ENCODE measurements at places on chromosomes 1 and 21. TPM values are rescaled to one million over a fixed set of nuclear protein-coding genes. Genes with fewer than 3 reads are reported as not detected.

- DNase-seq = no peak
Observed at GRCh38 chr1:61294930-61295329, 212.6 kb downstream of the NFIA start.

GRCh38 chr1:38063616-38064015 is 17.0 kb upstream of the POU3F1 start:
- DNase-seq = no peak

- DNase-seq = no peak
Observed at GRCh38 chr21:45020629-45021427, 53.6 kb upstream of the ADARB1 start.

DNA sequence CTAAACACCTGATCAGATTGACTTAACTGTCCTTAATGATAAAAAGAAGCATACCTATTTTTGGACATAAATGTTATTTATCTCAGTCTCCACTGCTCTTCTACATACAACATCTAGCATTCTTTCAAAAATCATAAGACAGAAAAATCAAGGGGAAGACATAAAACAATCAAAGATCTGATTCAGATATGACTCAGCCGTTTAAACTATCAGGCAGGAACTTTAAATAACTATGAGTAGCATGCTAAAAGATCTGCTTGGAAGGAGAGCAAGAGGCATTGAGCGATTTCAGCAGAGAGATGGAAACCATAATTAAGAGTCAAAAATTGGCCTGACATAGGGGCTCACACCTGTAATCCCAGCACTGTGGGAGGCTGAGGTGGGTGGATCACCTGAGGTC is 27.2 kb upstream of the SLC22A15 start:
- no peak for DNase-seq

GRCh38 chr1:10733474-10734366 is 62.7 kb downstream of the CASZ1 start:
- DNase-seq = no peak

GRCh38 chr1:95622609-95623008 is 388.6 kb downstream of the RWDD3 start:
- no peak for DNase-seq

DNA sequence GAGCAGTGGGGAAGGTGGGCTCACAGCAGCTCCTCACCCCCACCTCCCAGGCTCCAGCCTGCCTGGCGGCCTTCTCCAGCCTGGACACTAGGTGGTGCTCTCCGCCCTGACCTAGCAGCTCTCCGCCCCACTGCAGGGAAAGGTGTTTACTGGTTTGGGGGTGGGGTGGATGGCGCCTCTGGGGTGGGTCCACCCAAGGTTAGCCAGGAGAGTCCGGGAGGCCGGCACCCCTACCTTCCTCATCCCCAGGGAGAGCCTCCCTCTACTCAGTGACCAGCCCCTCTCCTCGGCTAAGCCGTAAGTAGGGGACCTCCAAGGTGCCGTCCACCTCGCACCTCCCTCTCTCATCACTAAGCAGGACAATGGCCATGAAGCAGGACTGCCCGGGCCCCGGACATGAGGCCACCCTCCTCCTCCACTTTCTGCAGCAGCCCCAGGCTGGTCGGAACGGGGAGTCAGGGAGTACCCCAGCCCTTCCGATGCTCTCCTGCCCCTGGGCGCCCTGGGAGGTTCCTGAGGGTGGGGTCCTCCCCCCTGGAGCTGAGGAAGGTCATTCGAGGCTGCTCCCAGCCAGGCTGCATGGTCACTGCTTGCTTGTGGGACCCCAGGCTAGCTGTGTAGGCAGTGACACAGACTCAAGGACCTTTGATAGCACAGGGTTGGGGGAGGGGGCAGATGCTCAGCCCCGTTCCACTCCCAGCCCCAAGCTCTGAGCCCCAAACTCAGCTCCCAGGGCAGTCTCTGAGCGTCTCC is 101.4 kb upstream of the VAMP3 start:
- peak; percentile 66 for DNase-seq

DNA sequence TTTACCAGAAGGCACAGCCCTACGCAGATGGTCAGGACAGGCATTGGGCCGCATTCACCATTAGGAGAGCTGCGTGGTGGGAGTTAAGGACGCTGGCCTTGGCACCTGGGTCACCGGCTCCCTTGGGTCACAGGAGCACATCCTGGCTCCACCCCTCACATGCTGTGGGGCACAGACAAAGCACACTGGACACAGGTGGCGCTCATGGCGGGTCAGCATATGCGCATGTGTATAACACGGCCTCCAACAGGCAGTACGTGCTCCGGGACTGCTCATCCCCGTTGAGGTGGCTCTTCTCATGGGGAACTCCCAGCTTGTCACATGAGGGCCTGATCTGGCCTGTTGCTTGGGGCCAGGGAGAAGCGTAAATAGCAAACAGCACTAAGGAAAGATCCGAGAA is 25.0 kb downstream of the PGBD5 start:
- DNase-seq = no peak

DNA sequence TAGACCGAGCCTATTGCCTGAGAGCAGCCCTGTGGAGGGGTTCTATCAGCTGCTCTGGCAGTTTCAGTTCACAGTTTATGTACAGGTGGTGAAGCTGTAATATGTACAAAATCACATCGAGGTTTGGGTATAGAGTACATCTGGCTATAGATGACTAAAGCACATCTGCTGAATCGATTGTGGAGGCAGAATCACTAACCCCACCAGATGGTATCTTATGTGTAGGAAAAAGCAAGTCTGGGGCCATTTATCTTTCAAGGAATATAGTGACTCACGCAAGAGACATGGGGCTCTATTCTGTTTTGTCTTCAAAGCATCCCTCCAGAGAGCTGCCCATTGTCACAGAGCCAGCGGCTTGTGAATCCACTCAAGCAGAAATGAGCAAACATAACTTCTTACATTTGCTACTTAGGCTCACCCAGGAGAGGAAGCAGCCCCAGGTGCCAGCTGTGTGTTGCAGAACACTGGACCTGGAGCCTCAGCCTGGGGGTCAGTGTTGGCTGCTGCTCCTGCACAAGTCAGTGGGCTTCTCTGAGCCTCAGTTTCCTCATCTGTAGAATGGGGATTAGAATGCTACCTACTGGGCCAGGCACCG is 21.3 kb downstream of the MIIP start:
- DNase-seq = no peak

- DNase-seq = peak; percentile 62
Observed at GRCh38 chr21:17688912-17689874, 76.5 kb upstream of the BTG3 start.

GRCh38 chr1:95183952-95184351 is 50.1 kb upstream of the RWDD3 start:
- DNase-seq = no peak

DNA sequence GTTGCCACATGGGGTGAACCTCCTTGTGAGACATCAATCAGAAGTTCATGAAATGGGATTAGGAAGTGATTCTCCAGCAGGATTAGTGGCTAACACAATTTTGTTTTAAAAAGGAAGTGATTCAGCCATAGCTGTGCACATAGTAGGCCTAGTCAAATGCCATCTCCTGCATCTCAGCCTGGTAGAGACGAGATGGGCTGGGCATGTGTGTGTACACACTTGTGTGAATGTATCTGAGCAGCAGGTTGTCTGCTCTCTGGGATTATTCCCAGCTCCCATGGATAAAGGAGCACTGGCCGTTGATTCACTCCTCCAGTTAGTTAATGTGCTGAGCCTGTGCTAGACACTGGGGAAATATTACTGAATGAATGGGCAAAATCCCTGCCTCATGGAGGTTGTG is 2.0 kb downstream of the FOXE3 start:
- no peak for DNase-seq

- DNase-seq = no peak
Observed at GRCh38 chr1:168134132-168134531, 2.6 kb downstream of the GPR161 start.

GRCh38 chr1:203124546-203125317 is 2.8 kb upstream of the ADORA1 start:
- no peak for DNase-seq

DNA sequence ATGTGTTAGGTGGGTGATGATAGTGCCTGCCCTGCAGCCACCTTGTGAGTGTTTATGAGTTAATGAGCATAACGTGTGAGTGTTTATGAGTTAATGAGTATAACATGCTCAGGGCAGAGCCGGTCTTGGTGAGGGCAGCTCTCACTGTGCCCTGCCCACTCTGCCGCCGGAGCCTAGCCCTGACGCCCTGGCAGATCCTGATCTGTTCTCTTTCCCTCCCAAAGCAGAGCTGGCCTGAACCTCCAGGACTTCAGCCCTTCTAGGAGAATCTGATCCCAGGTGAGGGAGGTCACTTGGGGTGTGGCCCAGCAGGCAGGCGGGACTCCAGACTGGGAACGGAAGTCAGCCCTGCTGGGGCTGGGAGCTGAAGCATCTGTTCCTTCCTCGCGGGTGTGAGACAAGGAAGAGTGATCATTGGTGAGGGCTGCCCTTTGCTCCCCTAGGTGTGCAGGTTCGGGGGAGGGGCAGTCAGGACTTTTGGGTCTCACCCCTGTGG is 5.7 kb downstream of the FBLIM1 start:
- no peak for DNase-seq

DNA sequence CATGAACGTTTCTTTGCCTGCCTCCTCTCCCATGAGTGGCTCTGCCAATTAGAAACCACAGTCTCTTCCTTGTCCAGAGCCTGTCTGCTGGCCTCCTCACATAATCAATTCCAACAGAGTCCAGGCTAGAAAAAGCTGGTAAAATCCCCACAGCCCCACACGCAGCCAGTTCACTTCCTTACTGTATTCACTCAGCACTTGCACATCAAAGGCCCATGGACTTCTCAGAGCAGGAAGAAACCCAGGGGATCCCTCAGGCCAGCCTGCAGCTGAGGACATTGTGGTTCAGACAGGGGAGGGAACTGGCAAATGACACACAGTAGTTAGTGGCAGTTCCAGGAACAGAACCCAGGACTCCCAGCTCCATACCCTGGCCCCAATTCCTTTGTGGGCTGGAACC is 171.6 kb upstream of the EDN2 start:
- no peak for DNase-seq

- DNase-seq = no peak
Observed at GRCh38 chr1:80629304-80629837, 1171.4 kb upstream of the ADGRL2 start.

GRCh38 chr1:206035027-206035426 is 11.3 kb upstream of the CTSE start:
- no peak for DNase-seq

DNA sequence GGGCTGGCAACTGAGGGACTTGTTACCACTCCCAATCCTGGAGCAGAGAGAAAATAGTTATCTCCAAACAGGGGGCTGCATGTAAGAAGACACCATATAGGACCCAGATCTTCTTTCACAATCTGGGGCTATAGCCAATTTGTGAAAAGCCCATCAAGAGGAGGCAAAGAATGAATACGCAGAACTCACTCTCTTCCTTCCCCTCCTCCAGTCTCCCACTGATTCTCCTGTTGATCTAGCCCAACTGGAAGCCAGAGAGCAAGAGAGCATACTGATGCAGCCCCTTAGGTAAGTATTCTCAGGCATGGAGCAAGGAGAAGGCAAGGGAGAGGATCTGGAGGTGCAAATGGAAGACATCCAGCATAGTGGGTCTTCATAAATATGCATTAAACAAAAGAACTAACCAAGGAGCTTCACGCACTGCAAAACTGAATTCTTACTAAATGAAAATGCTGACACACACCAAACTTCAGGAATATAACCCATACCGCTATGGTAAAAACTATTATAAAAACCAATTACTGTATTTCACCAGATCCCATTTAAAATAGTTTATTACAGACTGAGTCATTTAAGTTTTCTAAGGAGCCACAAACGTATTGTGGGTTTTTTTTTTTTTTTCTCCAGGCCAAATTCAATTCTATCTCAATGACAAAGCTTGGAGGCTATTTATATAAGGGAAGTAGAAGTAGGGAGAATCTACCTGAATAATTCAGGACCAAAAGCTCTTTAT is 15.5 kb upstream of the HMGB4 start:
- DNase-seq = no peak

GRCh38 chr1:209929751-209930150 is 8.3 kb upstream of the SYT14 start:
- DNase-seq = no peak

DNA sequence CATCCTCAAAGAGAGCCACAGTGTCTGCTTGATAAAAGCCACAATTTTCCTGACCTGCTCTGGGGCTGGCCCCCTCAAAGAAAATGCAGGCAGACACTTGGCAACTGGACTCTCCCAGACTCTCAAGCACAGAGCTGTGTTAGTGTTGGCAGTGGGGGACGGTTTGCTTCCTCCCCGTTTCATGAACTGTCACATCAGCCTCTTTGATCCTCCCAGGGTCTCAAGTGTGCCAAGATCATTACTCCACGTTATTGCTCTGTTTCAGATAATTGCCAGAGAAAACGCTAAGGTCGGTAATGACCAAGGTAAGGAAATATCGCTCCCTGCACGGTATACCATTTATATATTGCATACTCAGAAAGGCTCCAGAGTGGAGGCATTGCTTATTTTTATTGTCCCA is 138.8 kb downstream of the NTMT2 start:
- DNase-seq = no peak

DNA sequence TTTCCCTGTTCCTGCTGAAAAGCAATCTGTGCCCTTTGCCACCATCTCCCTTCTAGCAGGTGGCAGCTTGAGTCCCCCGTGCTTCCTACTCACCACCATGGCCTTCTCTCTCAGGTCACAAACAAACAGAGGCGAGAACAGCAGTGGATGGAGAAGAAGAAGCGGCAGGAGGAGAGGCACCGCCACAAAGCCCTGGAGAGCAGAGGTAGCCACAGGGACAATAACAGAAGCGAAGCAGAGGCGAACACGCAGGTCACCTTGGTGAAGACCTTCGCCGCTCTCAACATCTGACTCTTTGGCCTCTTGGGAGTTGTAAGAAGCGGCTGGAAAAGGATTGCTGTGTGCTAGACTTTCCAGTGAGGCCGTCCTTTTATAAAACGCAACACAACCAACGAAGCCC is 16.0 kb downstream of the PLA2G2E start:
- no peak for DNase-seq

GRCh38 chr1:177427811-177428210 is 257.1 kb downstream of the BRINP2 start:
- no peak for DNase-seq

GRCh38 chr1:223796210-223796609 is 49.5 kb downstream of the TP53BP2 start:
- no peak for DNase-seq

- no peak for DNase-seq
Observed at GRCh38 chr1:192535916-192536664, 39.5 kb upstream of the RGS1 start.

DNA sequence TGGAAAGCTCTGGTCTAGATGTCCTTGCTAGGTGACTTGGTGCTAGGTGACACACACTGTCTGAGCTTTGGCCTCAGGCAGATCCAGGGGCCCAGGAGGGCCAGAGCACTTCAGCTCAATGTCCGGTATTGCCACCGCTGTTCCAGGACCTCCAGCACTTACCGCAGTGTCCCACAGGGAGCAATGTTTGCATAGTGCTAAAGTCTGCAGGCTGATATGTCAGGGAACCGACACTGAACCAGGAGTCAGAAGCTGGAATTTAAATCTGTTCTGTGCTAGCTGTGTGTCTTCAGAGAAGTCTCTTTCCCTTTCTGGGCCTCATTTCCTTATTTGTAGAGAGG is 19.3 kb downstream of the DHCR24 start:
- DNase-seq = no peak

- no peak for DNase-seq
Observed at GRCh38 chr1:243213045-243213787, 41.9 kb downstream of the CEP170 start.

The AXDND1 gene
- 0.85 TPM for total RNA-seq

The CITED4 gene
- 15.0 TPM for total RNA-seq

The PLA2G2F gene
- total RNA-seq = not detected

The HMCN1 gene
- 0.55 TPM for total RNA-seq

The IL19 gene
- not detected for total RNA-seq

The NOTCH2 gene
- total RNA-seq = 89.2 TPM

The NLRP3 gene
- 8.9 TPM for total RNA-seq

The DMBX1 gene
- not detected for total RNA-seq

The DCST1 gene
- not detected for total RNA-seq

Measured in activated naive CD8-positive, alpha-beta T cell treated with anti-CD3 and anti-CD28 coated beads, Interleukin-2, amount 10 ng/mL, durations not matched to agents 7 days and 5 days (primary cell).